ENCODE measurements at places on chromosomes 12 and 14.

DNA sequence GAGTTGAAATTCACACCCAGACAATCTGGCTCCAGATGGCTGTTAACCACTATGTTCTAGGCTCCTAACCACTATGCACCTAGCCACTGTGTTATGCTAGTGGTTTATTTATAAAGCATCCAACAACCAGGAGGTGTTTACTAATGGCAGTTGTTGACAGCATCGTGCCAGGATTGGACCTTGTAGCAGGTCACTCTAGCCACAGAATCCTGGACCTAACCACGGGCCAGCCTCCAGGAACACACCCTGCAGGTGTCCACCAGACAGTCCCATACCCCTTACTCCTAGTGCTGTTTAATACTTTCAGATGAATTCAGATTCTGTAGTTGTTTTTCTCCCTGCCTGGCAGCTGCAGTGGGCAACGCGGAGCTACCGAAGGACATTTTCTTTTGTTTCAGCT lies 109.4 kb upstream of the MYL2 start:
- no peak for DNase-seq

DNA sequence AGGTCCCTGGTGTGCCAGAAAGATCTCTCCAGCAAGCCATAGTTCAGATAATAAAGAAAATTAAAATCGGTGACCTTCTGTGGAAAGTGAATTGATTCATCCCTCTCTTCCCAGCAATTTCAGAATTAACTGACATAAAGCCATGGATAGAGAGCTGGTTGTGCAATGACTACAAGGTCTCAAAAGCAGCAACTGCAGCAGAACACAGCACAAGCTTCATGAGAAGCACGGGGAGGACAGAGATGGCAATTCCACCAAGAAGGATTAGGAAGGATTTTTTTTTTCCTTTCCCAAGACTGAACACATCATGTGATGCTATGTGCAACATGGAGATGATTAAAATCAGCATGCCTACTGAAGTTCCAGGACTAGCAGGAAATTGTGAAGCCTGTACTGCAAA lies 154.9 kb upstream of the PLEKHG7 start:
- DNase-seq: no peak

- DNase-seq: peak; percentile 72
These were observed 507 bp upstream of the FKBP4 start for GRCh38 chr12:2794191-2794735.

GRCh38 chr12:95197636-95198035 lies 19.6 kb downstream of the FGD6 start:
- DNase-seq: no peak

DNA sequence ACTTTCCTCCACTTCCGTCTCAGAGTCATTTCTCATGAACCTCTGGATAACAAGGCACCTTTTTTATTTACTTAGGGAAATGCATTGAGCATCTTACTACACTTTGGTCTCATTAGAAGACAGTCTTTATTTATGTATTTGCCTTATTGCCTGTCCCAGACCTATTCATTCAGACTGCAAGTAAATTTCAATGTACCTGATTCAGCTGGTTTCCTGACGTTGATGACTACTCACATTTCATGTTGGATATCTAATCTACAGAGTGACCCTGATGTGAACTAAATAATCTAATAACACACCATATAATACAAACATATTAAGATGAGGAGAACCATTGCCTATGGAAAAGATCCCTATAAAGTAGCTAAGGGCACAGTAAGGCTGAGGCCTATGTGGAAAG lies 267.7 kb downstream of the SLC6A15 start:
- no peak for DNase-seq

DNA sequence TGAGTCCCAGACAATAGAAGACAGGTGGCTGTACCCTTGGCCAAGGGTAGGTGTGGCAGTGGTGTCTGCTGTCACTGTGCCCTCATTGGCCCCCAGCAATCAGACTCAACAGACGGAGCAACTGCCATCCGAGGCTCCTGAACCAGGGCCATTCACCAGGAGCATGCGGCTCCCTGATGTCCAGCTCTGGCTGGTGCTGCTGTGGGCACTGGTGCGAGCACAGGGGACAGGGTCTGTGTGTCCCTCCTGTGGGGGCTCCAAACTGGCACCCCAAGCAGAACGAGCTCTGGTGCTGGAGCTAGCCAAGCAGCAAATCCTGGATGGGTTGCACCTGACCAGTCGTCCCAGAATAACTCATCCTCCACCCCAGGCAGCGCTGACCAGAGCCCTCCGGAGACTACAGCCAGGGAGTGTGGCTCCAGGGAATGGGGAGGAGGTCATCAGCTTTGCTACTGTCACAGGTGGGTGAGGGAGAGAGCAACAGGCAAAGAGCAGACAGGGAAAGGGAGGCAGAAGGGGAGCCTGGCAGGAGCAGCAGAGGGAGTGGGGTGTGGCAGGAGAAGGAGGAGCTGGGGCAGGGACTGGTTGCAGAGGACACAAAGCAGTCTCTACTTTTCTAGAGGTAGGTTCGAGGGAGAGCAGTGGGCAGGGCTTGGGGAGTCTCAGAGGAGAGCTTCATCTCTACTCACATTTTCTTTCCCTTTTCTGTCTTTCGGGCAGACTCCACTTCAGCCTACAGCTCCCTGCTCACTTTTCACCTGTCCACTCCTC lies 452 bp downstream of the INHBE start:
- DNase-seq: no peak

- DNase-seq: no peak
These were observed 199.5 kb upstream of the PLEKHG7 start for GRCh38 chr12:92503029-92503931.

DNA sequence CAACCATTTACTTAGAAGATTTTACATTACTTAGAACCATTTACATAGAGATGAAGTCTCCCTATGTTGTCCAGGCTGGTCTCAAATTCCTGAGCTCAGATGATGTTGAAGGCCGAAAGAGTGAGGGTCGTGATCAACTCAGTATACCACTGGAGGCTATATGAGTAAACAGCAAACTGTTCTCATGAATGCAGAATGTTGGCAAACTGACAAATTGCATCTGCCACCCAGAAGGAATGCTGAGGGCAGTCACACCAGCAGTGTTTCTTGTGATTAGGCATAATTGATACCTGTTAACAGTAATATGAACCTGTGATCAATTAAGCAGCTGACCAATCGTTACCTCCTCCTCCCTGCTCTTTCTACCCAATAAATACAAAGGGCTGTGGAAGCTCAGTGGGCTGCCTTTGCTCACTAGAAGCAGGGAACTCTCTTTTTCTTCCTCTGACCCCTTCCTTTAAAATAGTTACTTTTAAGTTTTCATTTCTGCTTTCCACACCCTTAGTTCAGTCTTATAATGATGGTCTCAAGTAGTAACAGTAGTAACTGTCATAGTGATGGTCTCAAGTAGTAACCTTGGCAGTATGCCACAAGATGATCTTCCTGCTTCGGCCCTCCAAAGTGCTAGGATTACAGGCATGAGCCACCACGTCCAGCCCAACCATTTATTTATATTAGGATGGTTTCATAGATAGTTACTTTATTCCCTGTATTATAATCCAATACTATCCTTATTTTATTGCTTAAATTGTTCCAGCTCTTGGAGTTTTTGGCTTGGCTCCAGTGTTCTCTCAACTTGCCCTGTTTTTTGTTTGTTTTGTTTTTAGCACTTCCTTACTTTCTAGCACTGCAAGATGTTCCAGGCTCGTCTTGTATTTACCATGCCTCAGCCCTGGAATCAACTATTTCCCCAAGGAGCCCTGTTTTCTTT lies 25.8 kb downstream of the LIMA1 start:
- DNase-seq: no peak

DNA sequence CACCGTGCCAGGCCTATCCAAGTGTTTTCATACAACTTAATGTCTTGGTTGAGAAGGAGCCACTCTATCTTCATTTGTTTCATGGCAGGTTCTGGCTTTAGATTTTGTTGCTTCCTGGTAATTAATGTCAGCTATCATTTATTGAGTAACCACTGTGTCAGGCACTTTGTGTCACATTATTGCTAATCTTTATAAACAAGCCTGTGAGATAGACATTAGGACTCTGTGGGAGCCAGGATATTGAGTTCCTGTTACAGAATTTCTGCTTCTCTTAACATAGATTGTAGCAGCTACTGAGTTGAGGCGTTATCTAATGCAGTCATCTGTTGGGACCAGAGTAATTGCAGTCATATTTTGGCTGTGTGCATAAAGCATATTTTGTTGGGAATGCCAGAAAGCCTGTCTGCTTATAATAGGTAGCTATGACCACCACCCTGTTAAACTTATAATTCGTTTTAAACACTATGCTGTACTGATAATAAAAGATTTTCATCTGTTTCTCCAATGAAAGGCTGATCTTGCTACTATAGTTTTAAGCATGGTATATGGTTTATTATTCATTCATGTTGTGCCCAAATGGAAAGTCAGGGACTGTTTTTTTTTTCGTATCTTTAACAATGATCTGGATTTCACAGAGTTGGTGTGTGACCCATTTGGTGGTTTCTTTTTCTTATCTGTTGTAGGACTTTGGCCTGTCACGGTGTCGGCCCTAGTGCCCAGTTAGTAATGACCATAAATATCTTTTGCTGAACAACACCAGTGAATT lies 432.6 kb downstream of the PCNX1 start:
- DNase-seq: no peak

- DNase-seq: no peak
These were observed 127.2 kb downstream of the BBS10 start for GRCh38 chr12:76220980-76221379.
